ENCODE measurements at places on chromosomes 5 and 9. TPM values are rescaled to one million over a fixed set of nuclear protein-coding genes. Genes with fewer than 3 reads are reported as not detected.

DNA sequence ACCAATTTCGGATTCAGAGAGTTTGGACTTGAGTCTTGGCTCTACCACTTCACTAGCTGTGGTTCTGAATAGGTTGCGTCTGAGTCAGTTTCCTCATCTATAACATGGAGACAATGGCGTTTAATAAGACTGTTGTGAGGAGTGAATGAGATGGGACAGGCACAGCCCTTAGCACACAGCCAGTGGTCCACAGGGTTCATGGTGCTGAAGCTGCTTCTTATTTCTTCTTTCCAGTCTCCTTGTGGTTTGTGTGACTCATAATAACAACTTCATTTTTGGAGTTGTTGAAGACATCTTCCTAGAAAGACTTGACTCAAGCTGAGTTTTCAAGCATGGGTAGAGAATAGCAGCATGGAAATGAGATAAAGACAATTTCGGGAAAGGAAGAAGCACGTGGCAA lies 172.6 kb upstream of the PPP2R2B start:
- no peaks in the 10 kb centered on the region for H3K27me3 ChIP-seq
- no peak for DNase-seq
- H3K36me3 ChIP-seq = no peaks in the 10 kb centered on the region
- no peak overlapping the region for H3K4me3 ChIP-seq

The IFNA21 gene
- total RNA-seq = not detected

- H3K27ac ChIP-seq = no peak overlapping the region
- H3K27me3 ChIP-seq = no peaks in the 10 kb centered on the region
- no peak overlapping the region for H3K4me3 ChIP-seq
- peaks cover 20% of the 10 kb centered on the region for H3K4me1 ChIP-seq
Observed at GRCh38 chr9:136684799-136685198, 2.5 kb downstream of the AGPAT2 start.

- no peaks in the 10 kb centered on the region for H3K4me1 ChIP-seq
- H3K27ac ChIP-seq = no peak overlapping the region
- no peak for DNase-seq
- H3K27me3 ChIP-seq = no peaks in the 10 kb centered on the region
- H3K4me3 ChIP-seq = no peak overlapping the region
- no peaks in the 10 kb centered on the region for H3K36me3 ChIP-seq
Observed at GRCh38 chr5:155953335-155953734, 373.6 kb upstream of the SGCD start.

DNA sequence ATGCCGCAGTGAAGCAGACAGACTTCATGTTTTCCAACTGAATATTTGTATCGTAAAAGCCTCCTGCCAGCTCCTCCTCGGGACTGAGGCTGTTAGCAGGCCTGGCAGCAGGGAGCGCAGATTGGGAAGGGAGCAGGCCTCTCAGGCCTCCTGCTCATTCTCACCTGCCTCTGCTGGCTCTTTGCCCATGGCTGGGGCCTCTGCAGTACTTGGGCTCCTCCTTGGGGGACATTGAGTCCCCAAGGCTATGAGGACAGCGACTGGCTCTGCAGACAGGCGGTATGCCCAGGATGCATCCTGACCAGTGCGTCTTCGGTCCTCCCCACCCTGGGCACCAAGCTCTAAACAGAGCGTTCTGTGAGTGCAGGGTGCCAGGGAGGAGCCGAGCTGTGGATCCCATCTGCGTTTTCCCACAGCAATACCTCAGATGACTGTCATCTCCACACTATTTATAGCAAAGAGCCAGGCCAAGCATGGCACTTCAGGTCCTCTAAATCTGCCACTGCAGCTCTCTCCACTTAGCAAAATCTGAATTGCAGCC lies 38.7 kb downstream of the TSTD2 start:
- H3K4me3 ChIP-seq = no peak overlapping the region
- no peaks in the 10 kb centered on the region for H3K27me3 ChIP-seq
- no peaks in the 10 kb centered on the region for H3K36me3 ChIP-seq
- no peak for DNase-seq

The SLC2A6 gene
- 48.2 TPM for total RNA-seq

DNA sequence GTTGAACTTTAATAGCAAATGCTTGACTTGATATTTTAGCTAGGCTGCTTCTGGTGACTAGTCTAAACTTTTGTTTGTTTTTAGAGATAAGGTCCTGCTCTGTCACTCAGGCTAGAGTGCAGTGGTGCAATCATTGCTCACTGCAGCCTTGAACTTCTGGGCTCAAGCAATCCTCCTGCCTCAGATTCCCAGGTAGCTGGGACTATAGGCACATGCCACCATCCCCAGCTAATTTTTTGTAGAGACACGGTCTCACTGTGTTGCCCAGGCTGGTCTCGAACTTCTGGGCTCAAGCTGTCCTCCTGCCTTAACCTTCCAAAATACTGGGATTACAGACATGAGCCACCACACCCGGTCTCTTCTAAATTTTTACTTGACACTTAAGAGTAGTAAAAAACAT lies 20.7 kb downstream of the CDC37L1 start:
- H3K27me3 ChIP-seq = no peaks in the 10 kb centered on the region
- no peaks in the 10 kb centered on the region for H3K4me1 ChIP-seq
- no peak overlapping the region for H3K4me3 ChIP-seq
- no peak overlapping the region for H3K27ac ChIP-seq
- no peaks in the 10 kb centered on the region for H3K36me3 ChIP-seq

DNA sequence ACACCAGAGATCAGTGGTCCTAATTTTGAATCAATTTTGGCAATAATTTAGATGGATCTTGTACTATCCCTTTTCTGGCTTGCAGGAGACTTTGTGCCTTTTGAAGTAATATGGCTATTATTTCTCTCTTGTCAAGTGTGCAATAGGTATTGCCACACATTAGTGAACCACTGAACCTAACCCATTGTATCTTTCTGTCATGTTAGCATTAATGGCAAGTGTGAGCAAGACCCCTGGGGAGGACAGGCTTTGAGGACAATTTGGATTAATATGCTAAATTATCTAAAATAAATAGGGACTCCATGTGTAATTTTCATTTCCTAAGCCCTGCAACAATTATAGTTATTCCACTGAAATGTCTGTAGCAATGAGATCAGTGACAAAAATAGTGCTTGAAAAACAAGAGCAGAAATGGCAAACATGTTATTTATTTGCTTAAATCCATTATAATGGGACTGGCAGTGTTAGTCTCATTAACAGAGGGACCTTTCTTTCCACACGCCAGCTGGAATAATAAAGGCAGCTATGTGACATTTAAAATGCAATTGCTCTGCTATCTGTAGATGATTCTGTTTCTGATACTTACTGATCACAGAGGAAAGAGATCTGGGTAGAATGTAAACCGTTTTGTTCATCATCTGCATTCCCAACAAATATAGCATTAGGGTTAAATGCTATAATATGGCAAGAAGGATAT lies 753.3 kb upstream of the ZNF608 start:
- no peaks in the 10 kb centered on the region for H3K36me3 ChIP-seq
- H3K4me1 ChIP-seq = peaks cover 6% of the 10 kb centered on the region
- no peak for DNase-seq
- no peak overlapping the region for H3K4me3 ChIP-seq
- peak overlapping the region; percentile 35 for H3K27ac ChIP-seq
- H3K27me3 ChIP-seq = no peaks in the 10 kb centered on the region
